A549 treated with ZK216348 at 1 μM for 4 hours (cell line): ENCODE measurements at places on chromosomes 16 and 17. TPM values are rescaled to one million over a fixed set of nuclear protein-coding genes. Genes with fewer than 3 reads are reported as not detected.

COL1A1 gene
- total RNA-seq = 4.5 to 10.2 TPM (median 8.2 TPM) in 5 replicates

CHD9NB gene
- total RNA-seq = 0.74 to 1.5 TPM (median 0.91 TPM) in 5 replicates

CD300LG gene
- not detected in 5 replicates for total RNA-seq

SOX9 gene
- total RNA-seq = 6.4 to 10.9 TPM (median 8.3 TPM) in 5 replicates

SDK2 gene
- total RNA-seq = 0.62 to 1.3 TPM (median 0.86 TPM) in 5 replicates

BBS2 gene
- total RNA-seq = 17.8 to 26.2 TPM (median 24.4 TPM) in 5 replicates

GUCY2D gene
- total RNA-seq = not detected in 5 replicates

HOXB5 gene
- total RNA-seq = 1.4 to 2.7 TPM (median 2.6 TPM) in 5 replicates

KRTAP4-5 gene
- not detected in 5 replicates for total RNA-seq

MAP3K14 gene
- 32.2 to 70.8 TPM (median 53.5 TPM) in 5 replicates for total RNA-seq

ABCC6 gene
- 0.60 to 1.6 TPM (median 0.79 TPM) in 5 replicates for total RNA-seq

TMEM98 gene
- total RNA-seq = 39.9 to 50.2 TPM (median 49.0 TPM) in 5 replicates

POLR2A gene
- total RNA-seq = 47.9 to 98.5 TPM (median 85.3 TPM) in 5 replicates

ZPBP2 gene
- not detected in 5 replicates for total RNA-seq

SLC22A31 gene
- 0.72 to 2.0 TPM (median 1.2 TPM) in 5 replicates for total RNA-seq

ZNF469 gene
- 5.5 to 14.1 TPM (median 11.2 TPM) in 5 replicates for total RNA-seq

KRT40 gene
- not detected in 5 replicates for total RNA-seq

RAPGEFL1 gene
- total RNA-seq = 2.1 to 3.4 TPM (median 2.9 TPM) in 5 replicates

CMTM4 gene
- 18.3 to 39.6 TPM (median 32.5 TPM) in 5 replicates for total RNA-seq

PITPNM3 gene
- total RNA-seq = 1.8 to 3.0 TPM (median 2.2 TPM) in 5 replicates

NRN1L gene
- 0.33 TPM in 1 of 5 replicates, not detected in the others for total RNA-seq

PTGES3L gene
- total RNA-seq = 0.69 to 1.2 TPM (median 0.74 TPM) in 5 replicates

SRL gene
- total RNA-seq = 0.06 TPM in 1 of 5 replicates, not detected in the others

TBC1D26 gene
- total RNA-seq = not detected in 5 replicates

KRTAP17-1 gene
- total RNA-seq = not detected in 5 replicates

INCA1 gene
- 1.1 to 2.4 TPM (median 1.5 TPM) in 5 replicates for total RNA-seq

NOD2 gene
- 0.02 TPM in 1 of 5 replicates, not detected in the others for total RNA-seq

GAS2L2 gene
- total RNA-seq = 0.06 to 0.08 TPM in 2 of 5 replicates, not detected in the others

CPNE7 gene
- total RNA-seq = 47.2 to 79.8 TPM (median 72.6 TPM) in 5 replicates

HGS gene
- total RNA-seq = 133 to 232 TPM (median 219 TPM) in 5 replicates

CDH13 gene
- total RNA-seq = not detected in 5 replicates

LRRC3C gene
- total RNA-seq = not detected in 5 replicates

MTSS2 gene
- total RNA-seq = 40.4 to 90.2 TPM (median 80.1 TPM) in 5 replicates

RGS11 gene
- total RNA-seq = 2.2 to 7.1 TPM (median 4.4 TPM) in 5 replicates

GAST gene
- not detected in 5 replicates for total RNA-seq

PTX4 gene
- total RNA-seq = 0.14 TPM in 1 of 5 replicates, not detected in the others

CLEC18A gene
- 0.07 to 0.31 TPM (median 0.11 TPM) in 3 of 5 replicates, not detected in the others for total RNA-seq
